ENCODE measurements at places on chromosomes 4 and X.

- DNase-seq, result peak; percentile 3
Measured at GRCh38 chrX:30060718-30061117, 154.6 kb upstream of the MAGEB2 start.

GRCh38 chr4:25696409-25696808, 40.8 kb downstream of the SLC34A2 start:
- no peak for DNase-seq

DNA sequence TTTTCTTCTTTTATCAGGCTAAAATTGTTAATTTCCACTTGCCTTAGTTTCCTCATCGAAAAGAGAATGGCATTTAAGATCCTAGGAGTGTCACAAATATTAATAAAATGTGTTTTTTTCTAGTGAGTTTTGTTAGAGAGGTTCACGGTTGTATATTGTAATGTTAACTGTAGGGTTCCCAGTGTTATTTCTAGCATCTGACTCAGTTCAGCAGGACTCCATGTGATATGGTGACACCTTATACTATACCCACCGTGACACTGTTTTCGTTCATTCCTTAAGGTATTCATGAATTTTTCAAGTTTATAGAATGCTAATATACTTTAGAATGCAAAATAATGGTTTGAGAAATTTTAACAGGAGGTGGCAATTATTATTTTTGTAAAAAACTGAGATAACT, 90.2 kb downstream of the NEUROG2 start:
- DNase-seq, result no peak

GRCh38 chr4:100087743-100088142, 102.5 kb downstream of the DDIT4L start:
- DNase-seq, result no peak

DNA sequence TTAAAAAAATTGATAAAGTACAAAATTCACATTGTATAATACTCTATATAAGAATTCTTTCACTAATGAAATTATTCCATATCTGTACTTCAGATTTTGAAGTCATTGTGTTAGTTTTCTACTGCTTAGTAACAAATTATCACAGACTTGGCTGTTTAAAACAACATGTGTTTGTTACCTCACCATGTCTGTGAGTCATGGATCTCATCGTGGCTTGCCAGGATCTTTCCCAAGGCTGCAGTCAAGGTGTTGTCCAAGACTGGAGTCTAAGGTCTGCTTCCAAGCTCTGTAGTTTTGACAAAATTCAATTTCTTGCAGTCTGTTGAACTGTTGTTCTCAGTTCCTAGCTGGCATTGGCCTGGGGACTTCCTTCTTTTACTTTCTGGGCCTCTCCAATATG, 1286.9 kb downstream of the ADGRL3 start:
- no peak for DNase-seq

DNA sequence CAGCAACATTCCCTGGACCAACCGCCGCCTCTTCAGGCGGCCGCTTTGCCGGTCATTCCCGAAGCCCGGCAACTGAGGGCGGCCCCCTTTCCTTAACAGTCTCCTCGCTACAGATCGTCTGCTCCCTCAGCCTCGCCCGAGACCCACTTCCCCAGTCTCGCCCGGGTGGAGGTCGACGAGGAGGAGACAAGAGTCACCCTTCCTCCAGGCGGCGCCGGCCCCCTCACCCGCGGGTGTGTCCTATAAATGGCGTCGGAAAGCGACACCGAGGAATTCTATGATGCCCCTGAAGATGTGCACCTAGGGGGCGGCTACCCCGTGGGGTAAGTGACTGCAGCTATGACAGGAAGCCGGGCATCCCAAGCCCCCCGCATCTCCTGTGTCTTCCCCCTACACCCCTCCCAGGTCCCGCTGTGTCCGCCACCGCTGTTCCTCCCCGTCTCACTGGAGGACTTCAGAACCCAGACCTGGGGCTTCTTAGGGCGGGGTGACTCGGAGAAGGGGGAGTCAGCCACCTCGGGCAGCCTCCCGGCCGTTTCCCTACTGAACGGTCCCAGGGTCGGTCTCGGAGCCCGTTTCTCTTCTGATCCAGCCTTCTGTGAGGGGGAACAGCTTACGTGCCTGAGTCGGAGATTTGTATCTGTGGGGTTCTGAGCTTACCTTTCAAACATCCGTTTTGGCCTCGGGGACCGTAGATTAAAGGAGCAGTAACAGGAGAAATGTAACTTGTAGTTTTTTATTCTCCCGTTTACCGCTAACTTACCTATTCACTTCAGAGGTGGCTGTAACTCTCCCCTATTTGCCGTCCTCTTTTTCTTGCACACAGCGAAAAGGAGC, 570 bp downstream of the WDR44 start:
- peak; percentile 43 for DNase-seq

GRCh38 chr4:47836641-47837093, 1.2 kb downstream of the CORIN start:
- DNase-seq, result peak; percentile 42

- no peak for DNase-seq
Measured at GRCh38 chr4:150354214-150354796, 227.6 kb upstream of the MAB21L2 start.

GRCh38 chr4:125538670-125539069, 223.9 kb downstream of the FAT4 start:
- no peak for DNase-seq

DNA sequence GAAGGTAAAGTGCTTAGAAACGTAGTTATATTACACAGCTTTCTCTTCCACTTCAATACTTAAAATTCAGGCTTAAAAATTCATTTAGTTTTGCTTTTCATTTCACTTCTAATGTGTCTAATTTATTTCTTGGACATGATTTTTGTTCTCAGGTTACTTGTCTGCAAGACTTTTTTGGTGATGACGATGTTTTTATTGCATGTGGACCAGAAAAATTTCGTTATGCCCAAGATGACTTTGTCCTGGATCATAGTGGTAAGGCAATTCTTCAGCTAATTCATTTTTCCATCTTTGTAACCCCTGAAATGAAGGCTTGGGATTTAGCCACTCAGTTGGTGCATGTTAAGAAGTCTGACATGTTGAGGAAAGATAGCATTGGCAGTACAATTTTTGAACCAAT, 114.7 kb downstream of the DCLK2 start:
- DNase-seq, result no peak

- no peak for DNase-seq
Measured at GRCh38 chrX:69120476-69120875, 44.8 kb downstream of the PJA1 start.

DNA sequence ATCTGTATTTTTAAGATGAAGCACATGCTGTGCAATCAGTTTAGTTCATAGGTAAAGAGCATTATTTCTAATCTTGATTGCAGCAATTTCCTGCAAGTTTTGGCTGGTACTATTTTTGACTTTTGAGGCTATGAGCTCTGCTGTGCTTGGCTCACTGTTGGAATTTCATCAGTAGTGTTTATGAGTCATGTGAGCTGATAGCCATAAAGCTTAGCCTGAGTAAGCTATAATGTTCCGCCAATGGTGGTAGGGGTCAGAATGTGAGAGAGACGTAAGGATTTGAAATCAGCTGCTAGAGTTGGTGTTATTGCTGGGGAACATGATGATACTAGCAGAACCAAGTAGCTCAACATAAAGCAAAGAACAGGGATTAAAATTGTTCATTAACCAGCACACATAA, 590.9 kb upstream of the GNPDA2 start:
- no peak for DNase-seq

- DNase-seq, result no peak
Measured at GRCh38 chrX:13364230-13364857, 44.5 kb upstream of the ATXN3L start.

DNA sequence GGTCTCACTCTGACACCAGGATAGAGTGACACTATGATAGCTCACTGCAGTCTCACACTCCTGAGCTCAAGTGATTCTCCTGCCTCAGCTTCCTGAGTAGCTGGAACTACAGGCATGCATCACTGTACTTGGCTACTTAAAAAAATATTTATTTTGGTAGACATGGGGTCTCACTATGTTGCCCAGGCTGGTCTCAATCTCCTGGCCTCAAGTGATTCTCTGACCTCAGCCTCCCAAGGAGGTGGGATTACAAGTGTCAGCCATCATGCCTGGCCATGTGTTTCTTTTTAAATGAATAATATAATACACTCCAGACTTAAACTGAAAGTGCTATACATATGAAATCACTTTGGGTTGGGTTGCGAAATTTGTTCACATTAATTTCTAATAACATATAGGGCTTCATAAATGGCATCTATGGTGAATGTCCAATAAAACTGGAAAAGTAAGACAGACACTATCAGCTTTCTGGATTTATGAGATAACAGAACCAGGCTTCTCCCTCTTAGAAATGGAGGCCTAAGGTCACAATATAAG, 48.0 kb downstream of the SEC24D start:
- no peak for DNase-seq

- DNase-seq, result no peak
Measured at GRCh38 chrX:20666331-20666730, 399.6 kb upstream of the RPS6KA3 start.

DNA sequence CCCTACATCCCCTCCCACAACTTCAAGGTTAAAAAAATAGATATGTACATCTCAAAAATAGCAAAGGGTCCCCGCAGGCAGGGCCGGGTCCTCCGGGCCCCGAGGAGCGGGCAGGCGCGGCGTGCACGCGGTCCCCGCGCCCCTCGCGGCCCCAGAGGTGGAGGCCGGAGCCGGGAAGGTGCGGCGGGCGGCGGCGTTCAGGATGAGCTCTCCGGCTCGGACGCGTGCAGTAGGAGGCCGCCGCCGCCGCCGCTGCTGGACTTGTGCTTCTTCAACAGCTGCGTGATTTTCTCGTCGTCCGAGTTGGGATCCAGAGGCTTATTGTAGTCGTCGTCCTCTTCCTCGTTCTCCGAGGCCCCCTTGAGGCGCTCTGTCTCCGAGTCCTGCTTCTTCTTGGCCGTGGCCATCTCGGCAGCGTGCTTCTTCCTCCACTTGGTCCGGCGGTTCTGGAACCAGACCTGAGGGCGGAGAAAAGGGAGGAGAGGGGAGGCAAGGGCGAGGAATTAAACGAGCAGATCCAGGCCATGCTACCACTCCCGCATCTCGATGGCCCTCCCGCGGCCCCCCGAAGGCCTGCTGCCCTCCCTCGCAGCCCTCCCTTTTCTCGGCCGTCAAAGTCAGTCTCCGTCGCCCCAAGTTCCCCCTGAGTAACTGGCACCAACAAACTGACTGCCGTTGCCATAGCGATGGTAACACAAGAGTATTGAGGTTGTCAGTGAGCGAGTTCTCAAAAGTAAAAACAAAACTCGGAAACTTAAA, 5.8 kb downstream of the NKX6-1 start:
- peak; percentile 32 for DNase-seq

DNA sequence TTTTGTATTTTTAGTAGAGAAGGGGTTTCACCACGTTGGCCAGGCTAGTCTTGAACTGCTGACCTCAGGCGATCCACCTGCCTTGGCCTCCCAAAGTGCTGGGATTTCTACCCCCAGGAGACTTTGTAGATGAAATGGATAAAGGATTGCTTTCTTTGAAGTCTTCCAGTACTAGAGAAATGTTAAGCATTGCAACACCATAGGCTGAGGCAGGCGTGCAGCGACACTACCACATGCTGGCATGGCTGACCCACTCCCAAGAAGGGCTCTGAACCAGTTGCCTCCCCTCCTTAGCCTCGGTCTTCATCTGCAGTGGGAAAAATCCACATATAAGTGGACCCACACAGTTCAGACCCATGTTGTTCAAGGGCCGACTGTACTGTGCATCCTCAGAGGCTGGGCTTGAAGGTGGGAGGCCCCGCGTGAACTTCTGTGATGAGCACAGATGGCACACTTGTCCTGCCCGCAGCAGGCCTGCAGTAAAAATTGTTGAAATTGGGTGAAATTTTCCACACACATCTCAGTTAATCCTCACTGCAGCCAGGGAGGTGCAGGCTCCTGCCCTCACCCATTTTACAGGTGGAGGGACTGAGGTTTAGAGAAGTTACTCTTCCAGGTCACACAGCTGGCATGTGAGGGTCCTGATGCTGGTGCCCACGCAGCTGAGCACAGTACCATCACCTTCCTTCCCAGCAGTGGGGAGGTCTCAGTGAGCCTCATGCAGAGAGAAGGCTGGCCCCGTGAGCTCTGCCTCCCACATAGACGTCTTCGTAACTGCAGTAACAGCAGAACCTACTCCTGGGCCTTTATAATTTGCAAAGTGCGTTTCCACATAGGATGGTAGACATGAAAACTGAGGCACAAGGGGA, 35.5 kb downstream of the HTRA3 start:
- no peak for DNase-seq

DNA sequence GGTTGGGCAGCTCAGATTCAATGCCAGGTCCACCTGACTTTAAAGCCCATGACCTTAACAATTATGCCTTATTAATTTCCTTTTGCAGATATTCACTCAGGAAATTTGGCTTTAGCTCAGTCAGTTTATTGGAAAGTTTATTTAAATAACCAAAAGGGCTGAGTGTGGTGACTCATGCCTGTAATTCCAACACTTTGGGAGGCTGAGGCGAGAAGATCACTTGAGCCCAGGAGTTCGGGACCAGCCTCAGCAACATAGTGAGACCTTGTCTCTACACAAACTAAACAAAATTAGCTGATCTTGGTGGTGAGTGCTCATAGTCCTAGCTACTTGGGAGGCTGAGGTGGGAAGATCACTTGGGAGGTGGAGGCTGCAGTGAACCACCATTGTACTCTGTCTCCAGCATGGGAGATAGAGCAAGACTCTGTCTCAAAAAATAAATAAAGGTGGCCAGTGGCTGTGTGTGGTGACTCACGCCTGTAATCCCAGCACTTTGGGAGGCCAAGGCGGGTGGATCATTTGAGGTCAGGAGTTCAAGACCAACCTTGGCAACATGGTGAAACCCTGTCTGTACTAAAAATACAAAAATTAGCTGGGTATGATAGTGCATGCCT, 43.3 kb downstream of the RHOH start:
- DNase-seq, result no peak

GRCh38 chrX:136476501-136476900, 11.2 kb upstream of the BRS3 start:
- no peak for DNase-seq

GRCh38 chr4:95178938-95179337, 369.8 kb downstream of the UNC5C start:
- DNase-seq, result no peak

DNA sequence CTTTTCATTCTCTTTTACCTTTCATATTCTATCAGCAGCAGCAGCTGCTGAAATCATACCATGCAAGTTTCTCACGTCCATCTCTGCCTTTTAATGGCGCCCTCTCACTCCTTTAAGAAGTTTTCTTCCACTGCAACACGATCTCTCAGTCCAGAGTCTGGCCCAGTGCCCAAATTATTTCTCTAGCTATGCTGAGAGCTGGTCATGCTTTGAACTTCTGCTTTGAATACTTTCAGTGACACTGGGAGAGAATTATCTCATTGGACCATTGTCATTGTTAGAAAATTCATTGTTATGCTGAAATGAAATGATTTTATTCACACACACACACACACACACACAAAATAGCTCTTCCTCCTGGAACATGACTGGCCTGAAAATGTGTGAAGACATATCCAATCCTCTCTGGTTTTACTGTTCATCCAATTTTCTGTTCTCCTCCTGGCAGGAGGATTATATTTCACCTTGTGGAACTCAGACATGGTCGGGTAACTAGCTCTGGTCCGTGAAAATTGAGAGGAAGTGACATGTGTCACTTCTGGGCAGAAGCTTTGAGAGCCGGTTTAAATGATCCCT, 1.3 kb upstream of the PDHA1 start:
- DNase-seq, result peak; percentile 2

GRCh38 chrX:40514376-40514775, 66.4 kb upstream of the ATP6AP2 start:
- DNase-seq, result no peak

GRCh38 chr4:184807256-184807655, 18.5 kb downstream of the ACSL1 start:
- no peak for DNase-seq

- DNase-seq, result peak; percentile 93
Measured at GRCh38 chr4:70601422-70602039, 9.5 kb downstream of the AMBN start.
